ENCODE measurements at places on chromosomes 7 and 10. TPM values are rescaled to one million over a fixed set of nuclear protein-coding genes. Genes with fewer than 3 reads are reported as not detected.

Gene SPACDR
- 1.4 TPM for total RNA-seq

Gene DNAJC2
- 28.2 TPM for total RNA-seq

Gene RET
- total RNA-seq = 8.2 TPM

Gene LIPJ
- total RNA-seq = 0.29 TPM

Gene C10orf67
- total RNA-seq = 0.17 TPM

Gene BAMBI
- 57.3 TPM for total RNA-seq

Gene SH2D4B
- 0.07 TPM for total RNA-seq

Gene NEUROG3
- total RNA-seq = 0.93 TPM

Gene SFRP4
- total RNA-seq = 4.4 TPM

Gene SEMA3D
- total RNA-seq = 87.6 TPM

- peaks cover 6% of the 10 kb centered on the region for H3K27me3 ChIP-seq
- peaks cover 21% of the 10 kb centered on the region for H3K4me1 ChIP-seq
- DNase-seq = no peak
- no peak overlapping the region for H3K4me3 ChIP-seq
- no peak overlapping the region for H3K27ac ChIP-seq
These were observed 558.9 kb upstream of the MGMT start for GRCh38 chr10:128908099-128908498.

DNA sequence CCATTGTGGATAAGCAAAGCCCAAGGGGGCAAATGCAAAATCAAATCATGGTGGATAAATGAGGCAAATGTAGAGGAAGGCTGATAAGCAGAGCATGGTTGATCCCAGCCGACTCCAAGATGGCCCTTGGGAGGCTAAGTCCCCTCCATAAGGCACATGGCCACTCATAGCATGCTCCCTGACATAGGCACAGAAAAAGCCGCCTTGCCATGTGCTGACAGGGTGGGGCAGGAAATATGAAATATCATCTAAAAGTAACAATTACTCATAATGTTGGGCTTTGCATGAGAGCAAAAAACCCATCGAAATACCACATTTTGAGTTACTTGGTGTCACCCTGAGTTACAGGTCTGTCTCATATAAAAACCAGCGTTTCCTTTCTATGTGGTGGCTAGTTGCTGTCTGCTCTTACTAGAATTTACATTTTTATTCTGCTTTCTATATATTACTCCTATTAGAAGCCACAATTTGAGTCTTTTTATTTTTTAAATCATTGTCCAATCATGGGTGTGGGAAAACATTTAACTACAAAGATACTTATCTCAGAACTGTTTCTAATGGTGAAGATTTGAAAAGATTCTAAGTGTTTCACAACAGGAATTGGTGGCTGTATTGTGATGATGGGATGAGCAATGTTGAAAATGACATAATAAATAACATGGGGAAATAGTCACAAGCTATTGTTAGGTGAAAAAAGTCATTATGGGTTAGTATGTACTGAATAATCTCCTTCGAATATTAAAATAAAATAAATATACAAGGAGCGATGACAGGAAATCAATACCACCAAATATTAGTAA, 102.7 kb downstream of the CUBN start:
- H3K27ac ChIP-seq = no peak overlapping the region
- H3K4me3 ChIP-seq = no peak overlapping the region
- no peak for DNase-seq
- H3K36me3 ChIP-seq = no peaks in the 10 kb centered on the region
- H3K4me1 ChIP-seq = peaks cover 43% of the 10 kb centered on the region
- H3K27me3 ChIP-seq = no peaks in the 10 kb centered on the region

DNA sequence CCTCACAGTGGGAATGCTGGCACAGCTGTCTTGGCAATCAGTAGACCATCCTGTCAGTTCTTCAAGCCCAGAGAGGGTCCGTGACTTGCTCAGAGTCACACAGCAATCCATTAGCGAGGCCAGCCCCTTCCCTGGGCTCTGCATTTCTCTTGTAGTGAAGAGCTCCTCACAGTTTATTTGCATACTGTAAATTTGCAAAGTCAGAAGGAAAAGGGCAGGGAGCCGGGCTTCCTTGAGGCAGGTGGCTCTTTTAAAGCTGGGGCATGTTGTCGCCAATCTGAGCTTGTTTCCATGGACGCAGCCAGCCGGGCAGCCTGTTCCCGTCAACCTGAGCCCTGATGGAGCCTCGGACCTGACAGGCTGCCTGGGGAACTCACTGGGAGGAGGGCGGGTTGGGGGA, 123.4 kb downstream of the CUX1 start:
- H3K36me3 ChIP-seq = peaks cover 8% of the 10 kb centered on the region
- no peak overlapping the region for H3K4me3 ChIP-seq
- peak overlapping the region; percentile 64 for H3K27ac ChIP-seq
- H3K27me3 ChIP-seq = peaks cover 2% of the 10 kb centered on the region
- H3K4me1 ChIP-seq = peaks cover 29% of the 10 kb centered on the region
- no peak for DNase-seq

GRCh38 chr7:51613911-51614357, 297.3 kb upstream of the COBL start:
- peaks cover 5% of the 10 kb centered on the region for H3K4me1 ChIP-seq
- no peak for DNase-seq
- H3K4me3 ChIP-seq = no peak overlapping the region
- H3K27me3 ChIP-seq = no peaks in the 10 kb centered on the region
- H3K36me3 ChIP-seq = no peaks in the 10 kb centered on the region

GRCh38 chr10:121983852-121984251, 5.1 kb upstream of the TACC2 start:
- H3K4me3 ChIP-seq = no peak overlapping the region
- H3K27ac ChIP-seq = no peak overlapping the region
- no peaks in the 10 kb centered on the region for H3K27me3 ChIP-seq
- no peak for DNase-seq
- H3K36me3 ChIP-seq = no peaks in the 10 kb centered on the region
- H3K4me1 ChIP-seq = peaks cover 4% of the 10 kb centered on the region

GRCh38 chr10:8554574-8554973, 500.1 kb downstream of the GATA3 start:
- DNase-seq = no peak
- no peaks in the 10 kb centered on the region for H3K36me3 ChIP-seq
- H3K27me3 ChIP-seq = peaks cover 51% of the 10 kb centered on the region
- H3K4me1 ChIP-seq = peaks cover 11% of the 10 kb centered on the region

GRCh38 chr10:73810735-73811465, 498 bp downstream of the NDST2 start:
- peak overlapping the region; percentile 82 for H3K27ac ChIP-seq
- H3K36me3 ChIP-seq = peaks cover 20% of the 10 kb centered on the region
- H3K4me1 ChIP-seq = peaks cover 21% of the 10 kb centered on the region
- no peaks in the 10 kb centered on the region for H3K27me3 ChIP-seq
- peak overlapping the region; percentile 90 for H3K4me3 ChIP-seq
- no peak for DNase-seq

GRCh38 chr10:132826524-132827422, 40.8 kb upstream of the NKX6-2 start:
- peaks cover 32% of the 10 kb centered on the region for H3K27me3 ChIP-seq
- no peak overlapping the region for H3K4me3 ChIP-seq
- DNase-seq = no peak
- no peaks in the 10 kb centered on the region for H3K4me1 ChIP-seq
- no peak overlapping the region for H3K27ac ChIP-seq
